ENCODE measurements at places on chromosomes 1 and 21.

DNA sequence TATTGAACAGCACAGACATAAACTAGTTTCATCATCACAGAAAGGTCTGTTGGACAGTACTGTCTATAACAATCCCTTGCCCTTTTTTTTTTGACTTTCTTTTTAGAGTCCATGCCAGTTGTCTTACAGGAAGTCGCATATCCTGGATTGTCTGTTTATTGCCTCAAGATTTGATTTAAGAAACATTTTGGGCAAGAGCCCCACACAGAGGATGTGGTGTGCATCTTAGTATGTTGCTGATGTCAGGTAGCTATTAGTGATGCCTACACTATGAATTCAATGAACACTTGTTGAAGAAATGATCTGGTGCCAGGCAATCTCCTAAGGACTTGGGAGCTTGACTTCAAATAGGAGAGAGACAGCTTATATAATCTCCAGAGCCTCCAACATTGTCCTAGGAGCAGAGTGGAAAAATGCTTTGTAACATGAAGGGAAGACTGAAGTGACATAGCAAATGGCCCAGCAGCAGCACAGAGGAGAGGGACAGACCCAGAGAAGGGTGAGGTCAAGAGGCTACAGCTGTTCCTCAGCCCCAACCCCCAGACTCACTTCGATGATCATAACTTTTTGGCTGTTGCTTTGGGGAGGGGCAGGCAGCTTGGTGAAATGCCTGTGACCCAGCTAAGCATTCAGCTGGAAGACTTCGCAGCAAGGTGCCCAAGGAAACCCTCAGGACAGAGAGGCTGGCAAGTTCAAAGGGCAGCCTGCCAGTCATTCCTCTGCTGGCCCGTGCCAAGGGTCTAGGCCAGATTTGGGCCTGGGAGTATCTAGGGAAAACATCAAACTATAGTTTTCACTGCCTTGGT is 7.5 kb upstream of the RAB29 start:
- DNase-seq: no peak

- DNase-seq: no peak
These were observed 23.9 kb upstream of the FAAH start for GRCh38 chr1:46370214-46370633.

GRCh38 chr1:151593730-151594129 is 18.1 kb upstream of the SNX27 start:
- DNase-seq: no peak

DNA sequence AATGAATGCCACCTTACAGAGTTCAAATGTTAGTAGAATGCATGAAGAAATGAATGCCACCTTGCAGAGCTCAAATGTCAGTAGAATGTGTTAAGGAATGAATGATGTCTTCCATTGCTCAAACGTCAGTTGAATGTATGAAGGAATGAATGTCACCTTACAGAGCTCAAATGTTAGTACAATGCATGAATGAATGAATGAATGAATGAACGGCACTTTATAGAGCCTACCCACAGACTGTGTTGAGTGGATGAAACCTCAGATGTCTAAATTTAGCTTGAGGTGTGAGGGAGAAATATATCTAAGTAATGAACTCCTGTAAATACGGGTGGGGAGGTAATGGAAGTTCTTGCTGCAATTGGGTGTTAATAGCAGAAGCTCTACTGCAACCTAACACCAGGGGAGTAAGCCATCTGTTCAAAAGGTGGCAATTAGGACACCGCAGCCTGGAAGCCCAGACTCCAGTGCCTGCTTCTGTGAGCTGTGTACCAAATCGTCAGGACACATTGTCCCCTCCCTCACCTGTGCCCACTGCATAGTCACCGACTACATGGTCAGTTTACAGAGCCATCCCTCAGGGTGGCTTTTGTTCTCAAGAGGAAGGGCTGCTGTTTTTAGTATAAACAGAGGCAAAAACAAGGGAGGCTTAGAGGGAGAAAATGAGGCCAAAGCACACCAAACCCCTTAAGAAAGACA is 26.7 kb downstream of the SUSD4 start:
- DNase-seq: no peak

DNA sequence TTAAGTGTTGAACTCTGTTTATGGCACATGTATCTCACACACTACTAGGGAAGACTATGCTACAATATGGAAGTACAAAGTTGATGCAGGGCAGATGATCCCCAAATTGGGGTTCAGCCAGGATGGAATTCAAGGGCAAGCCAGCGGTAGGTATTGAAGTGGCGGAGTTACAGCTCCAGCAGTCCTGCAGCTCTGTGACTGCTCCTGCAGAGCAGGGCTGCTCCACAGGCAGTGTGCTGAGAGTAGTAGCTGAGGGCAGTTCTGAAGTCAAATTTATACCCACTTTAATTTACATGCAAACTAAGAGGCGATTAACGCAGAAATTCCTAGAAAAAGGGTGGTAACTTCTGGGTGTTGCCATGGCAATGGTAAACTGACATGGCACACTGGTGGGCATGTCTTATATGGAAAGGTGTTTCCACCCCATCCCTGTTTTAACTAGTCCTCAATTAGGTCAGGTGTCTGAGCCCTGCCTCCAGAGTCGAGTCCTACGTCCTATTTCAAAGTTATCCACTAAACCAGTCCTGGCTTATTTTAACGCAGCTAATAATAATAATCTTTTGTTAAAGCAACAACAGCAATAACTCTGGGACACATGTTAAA is 20.6 kb upstream of the CENPF start:
- no peak for DNase-seq

- DNase-seq: no peak
These were observed 76.9 kb downstream of the LEPR start for GRCh38 chr1:65497256-65497830.

- no peak for DNase-seq
These were observed at the start of gene FOXE3 for GRCh38 chr1:47415728-47416318. Gene FOXE3 (plus strand): TSS chr1:47416285. CDS start chr1:47416316, 31 bp downstream.

GRCh38 chr1:150149271-150150132 is at the start of gene PLEKHO1:
Gene PLEKHO1 (plus strand): TSS chr1:150149916. CDS start chr1:150150258, 342 bp downstream.
- peak; percentile 89 for DNase-seq

DNA sequence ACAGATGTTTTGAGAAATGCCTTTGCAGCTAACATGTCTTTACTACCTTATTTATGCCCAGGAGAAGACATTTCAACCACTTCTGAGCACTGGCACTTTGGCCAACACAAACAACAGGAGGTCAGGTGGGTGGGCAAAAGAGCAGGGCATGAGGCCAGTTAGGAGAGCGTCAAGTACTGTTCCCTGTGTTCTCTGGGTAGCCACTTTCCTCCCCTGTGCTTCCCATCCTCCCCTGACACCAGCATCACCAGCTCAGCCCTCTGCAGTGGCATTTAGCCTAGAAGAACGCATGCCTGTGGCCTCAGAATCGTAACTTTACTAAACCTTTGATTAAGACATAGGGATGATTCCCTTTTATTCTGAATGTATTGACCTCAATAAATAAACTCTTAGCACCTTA is 18.3 kb downstream of the BTG2 start:
- no peak for DNase-seq

GRCh38 chr1:62433861-62434617 is 2.8 kb upstream of the USP1 start:
- no peak for DNase-seq

- DNase-seq: no peak
These were observed 175.4 kb downstream of the HIVEP3 start for GRCh38 chr1:41743366-41743765.

GRCh38 chr1:30537279-30537678 is 186.1 kb downstream of the MATN1 start:
- DNase-seq: no peak

GRCh38 chr1:78676347-78676982 is 26.8 kb downstream of the IFI44 start:
- peak; percentile 52 for DNase-seq

DNA sequence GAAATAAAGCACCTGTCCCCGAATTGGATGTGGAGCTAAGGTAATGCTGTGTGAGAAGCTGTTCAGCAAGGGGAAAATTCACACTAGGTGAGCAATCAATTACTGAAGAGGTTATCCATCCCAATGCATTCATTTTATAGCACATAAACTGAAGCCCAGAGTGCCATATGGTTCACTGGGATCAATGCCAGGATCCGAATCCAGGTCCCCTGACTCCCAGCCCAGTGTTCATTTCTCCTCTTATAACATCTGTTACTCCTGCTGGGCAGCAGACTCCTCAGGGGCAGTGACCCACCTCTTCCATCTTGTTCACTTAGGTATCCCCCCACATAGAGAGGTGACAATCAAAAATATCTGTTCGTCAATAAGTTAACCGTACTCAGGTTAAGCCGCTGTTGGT is 13.2 kb upstream of the SEC16B start:
- DNase-seq: no peak

DNA sequence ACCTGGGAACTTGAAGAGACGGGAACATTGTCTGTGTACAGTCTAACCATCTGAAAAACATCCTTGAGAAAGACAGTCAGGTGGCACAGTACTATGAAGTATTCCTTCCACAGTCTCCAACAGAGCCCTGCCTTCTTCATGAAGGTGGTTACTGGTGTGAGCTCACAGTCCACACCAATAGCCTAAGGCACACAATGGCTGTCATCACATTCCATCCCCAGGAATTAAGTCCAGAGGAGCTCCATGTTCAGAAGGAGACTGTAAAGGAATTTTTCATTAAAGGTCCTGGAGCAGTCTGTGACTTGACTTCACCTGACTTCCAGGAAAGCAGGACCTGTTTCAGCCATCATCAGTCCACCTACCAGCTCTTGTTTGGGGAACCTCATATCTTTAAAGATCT is 180.2 kb downstream of the C1orf21 start:
- DNase-seq: no peak

DNA sequence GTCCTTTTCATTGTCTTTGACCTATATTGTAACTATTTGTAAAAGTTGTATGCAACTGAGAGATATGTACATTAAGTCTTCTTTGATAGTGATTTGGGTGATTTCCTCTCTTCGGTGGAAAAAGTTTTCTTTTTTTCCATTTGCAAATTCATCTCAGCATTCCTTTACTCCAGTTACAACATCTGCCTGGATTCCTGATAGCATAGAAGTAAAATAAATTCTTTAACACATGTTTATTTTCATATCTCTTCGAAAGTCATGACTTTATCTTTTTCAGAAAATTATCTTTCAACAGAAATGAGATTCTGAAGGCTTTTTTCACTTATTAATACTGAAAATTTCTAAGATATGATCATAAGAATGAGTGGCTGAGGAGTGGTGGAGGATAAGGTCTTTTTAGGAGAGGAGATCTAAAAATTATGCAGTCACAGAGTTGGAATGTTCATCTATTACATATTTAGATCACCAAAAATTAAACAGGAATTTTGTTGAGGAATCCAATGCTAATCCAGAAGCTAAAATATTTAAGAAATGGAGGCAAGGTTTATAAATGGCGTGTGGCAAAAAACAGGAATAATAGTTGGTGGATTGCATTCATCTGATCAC is 400.5 kb downstream of the KCNT2 start:
- no peak for DNase-seq

GRCh38 chr21:23968722-23969647 is 1638.3 kb downstream of the MRPL39 start:
- peak; percentile 60 for DNase-seq

DNA sequence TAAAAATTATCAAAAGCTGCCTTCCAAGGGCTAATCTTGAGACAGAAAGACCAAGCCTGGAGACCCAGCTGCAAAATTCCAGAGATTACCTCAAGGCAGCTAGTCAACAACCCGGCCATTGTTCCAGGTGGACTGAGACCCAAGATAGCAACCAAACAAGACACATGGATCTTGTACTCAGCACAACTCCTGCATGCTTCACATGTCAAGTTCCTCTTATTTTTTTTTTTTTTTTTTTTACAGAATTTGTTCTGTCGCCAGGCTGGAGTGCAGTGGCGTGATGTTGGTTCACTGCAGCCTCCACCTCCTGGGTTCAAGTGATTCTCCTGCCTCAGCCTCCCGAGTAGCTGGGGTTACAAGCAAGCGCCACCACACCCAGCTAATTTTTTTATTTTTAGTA is 40.1 kb downstream of the CD2 start:
- no peak for DNase-seq

GRCh38 chr21:32325706-32326105 is 27.1 kb downstream of the MRAP start:
- DNase-seq: no peak

GRCh38 chr1:9615316-9616063 is 26.8 kb downstream of the TMEM201 start:
- DNase-seq: peak; percentile 57

- DNase-seq: no peak
These were observed 57.8 kb downstream of the RUNX3 start for GRCh38 chr1:24872061-24872850.

DNA sequence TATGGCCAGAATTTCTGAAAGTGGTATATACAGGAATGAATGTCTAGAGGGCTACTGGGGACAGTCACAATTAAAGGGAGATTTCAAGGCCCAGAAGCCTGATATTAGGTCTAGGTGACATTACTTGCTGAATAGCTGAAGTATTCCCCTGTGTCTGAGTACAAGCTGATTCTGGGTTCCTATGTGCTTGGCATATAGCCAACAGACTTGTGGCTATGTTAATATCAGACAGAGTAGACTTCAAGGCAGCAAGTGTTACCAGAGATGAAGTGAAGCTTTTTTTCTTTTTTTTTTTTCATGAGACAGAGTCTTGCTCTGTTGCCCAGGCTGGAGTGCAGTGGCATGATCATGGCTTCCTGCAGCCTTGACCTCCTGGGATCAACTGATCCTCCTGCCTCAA is 8.3 kb downstream of the TTC4 start:
- no peak for DNase-seq

GRCh38 chr1:228095161-228095560 is 8.0 kb downstream of the C1orf35 start:
- no peak for DNase-seq

- DNase-seq: no peak
These were observed 1.7 kb downstream of the SPOCD1 start for GRCh38 chr1:31814041-31814511.

DNA sequence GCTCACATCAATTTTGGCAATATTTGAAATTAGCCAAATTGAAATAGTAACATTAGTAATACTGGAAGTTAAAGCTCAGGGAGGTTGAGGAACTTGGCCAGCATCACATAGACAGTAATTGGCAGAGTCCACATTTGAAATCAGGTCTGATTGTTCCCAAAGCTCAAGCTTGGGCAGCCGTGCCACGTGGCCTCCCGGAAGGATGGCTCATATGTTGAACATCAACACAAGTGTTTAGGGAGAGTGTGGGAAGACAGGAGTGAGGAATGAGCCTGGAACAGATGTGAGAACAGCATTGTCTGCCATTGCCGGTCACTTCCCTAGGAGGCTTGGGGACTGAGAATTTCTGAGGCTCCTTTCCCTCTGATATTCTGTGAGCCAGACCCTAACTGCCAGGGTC is 40.2 kb upstream of the RBM15 start:
- DNase-seq: no peak

- no peak for DNase-seq
These were observed 68.8 kb downstream of the MAB21L3 start for GRCh38 chr1:116179964-116180363.

DNA sequence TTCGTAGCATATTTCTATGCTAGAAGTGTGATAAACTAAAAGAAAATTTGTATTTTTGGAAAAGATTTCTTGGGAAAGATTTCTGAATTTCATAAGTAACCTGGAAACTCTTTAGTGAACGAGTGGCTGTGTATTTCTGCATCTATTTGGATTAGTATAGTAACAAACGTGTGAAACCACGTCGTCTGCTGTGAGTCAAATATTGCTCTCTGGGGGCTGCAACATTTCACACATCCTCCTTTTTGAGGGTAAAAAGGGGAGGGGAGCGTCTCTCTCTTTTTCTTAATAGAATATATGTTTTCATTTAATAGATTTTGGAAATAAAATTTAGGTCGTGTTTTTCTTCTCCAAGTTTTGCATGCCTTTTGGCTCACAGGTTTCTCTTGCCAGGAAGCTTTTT is 44.8 kb downstream of the LHX9 start:
- DNase-seq: no peak

GRCh38 chr1:56819387-56819899 is at the start of gene FYB2:
Gene FYB2 (minus strand): TSS chr1:56819404. CDS start chr1:56819290, 114 bp downstream.
- DNase-seq: no peak

GRCh38 chr1:66503841-66504470 is 30.0 kb upstream of the SGIP1 start:
- DNase-seq: no peak

All from activated CD8-positive, alpha-beta memory T cell treated with anti-CD3 and anti-CD28 coated beads, Interleukin-2, amount 50 U/mL, for 4 hours (primary cell).